ENCODE measurements at places on chromosomes 4 and X.

DNA sequence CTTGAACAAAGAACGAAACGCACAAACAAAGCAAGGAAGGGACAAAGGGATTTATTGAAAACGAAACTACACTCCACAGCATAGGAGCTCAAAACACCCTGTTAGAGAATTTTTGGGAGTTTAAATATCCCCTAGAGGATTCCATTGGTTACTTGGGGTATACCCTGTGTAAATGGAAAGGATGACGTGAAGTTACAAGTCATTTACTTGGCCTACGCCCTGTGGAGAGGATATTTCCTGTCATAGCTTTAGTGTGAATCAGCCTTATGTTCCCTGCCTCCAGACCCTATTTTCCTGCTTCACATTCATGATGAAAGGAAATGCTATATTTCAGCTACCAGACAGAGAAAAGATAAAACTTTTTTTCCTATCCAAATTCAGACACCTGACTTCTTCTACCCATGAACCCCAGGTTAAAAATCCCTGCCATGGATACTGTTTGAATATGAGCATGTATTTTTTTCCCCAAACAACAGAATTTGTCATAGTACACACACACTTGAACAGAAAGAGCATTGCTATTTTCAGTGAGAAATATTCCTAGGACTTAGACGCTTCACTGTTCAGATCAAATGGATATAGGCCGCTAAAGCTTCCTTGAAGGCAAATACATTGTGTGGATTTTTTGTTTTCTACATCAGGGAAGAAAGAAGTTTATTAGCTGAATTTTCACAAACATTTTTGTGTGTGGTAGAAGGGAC is 20.4 kb downstream of the PIN4 start:
- DNase-seq: no peak

DNA sequence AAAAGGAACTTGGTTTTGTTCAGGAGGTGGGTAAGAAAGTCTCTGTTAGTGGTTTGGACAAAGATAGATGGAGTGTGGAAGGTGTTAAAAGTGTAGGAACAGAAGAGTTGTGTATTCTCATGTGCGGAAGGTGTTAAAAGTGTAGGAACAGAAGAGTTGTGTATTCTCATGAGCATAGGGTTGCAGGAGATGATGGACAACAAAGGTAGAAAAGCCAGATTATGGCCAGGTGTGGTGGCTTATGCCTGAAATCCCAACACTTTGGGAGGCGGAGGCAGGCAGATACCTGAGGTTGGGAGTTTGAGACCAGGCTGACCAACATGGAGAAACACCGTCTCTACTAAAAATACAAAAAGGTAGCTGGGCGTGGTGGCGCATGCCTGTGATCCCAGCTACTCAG is 2.5 kb downstream of the RPL34 start:
- DNase-seq: no peak

DNA sequence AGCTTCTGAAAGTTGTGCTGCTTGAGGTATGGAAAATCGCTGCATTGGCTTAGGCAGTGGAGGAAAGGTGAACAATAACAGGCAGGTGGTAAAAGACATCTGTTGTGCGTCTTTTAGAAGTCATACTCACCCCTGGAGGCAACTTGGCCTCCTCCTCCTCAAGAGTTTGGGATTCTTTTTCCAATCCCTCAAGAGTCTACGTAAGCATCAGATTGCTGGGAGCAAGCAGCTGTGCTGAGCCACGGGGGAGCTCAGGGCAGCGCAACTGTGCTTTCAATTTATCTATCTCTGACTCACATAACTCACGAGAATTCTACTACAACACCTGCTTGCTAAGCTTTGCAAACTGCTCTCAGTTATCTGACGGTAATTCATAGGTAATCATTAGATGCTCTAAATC is 6.4 kb upstream of the RBMX2 start:
- no peak for DNase-seq

DNA sequence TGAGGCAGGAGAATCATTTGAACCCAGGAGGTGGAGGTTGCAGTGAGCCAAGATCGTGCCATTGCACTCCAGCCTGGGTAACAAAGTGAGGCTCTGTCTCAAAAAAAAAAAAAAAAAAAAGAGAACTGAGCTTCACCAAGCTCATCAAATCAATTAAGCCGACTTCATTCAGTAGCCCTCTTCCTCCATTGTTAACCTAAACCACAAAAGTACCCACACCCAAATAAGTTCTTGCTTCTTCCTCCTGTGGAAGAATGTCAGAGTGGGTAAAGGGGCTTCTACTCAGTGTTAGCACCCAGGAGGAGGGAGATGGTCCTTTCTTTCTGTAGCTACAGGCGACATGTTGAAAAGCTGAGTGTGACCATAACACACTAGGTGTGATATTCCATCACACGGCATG is 58.6 kb upstream of the CHRNA9 start:
- DNase-seq: no peak

DNA sequence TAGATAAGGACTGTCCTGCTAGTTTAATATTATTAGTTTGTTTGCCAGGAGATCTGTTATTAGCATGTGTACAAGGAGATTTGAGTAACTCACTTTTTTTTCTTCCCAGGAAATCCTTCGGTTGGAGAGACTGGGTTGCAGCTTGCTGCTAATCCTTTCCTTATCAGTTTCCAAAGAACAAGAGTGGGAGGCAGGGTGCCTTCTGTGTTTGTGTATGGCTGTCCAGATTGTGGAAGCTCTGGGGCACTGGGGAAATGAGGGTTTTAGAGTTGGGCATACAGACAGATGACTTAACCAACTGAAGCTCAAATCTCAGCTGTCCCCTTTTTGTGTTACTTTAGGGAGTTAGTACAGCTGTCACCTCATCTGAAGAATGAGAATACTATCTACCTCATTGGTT is 12.6 kb upstream of the SUPT20HL1 start:
- no peak for DNase-seq

DNA sequence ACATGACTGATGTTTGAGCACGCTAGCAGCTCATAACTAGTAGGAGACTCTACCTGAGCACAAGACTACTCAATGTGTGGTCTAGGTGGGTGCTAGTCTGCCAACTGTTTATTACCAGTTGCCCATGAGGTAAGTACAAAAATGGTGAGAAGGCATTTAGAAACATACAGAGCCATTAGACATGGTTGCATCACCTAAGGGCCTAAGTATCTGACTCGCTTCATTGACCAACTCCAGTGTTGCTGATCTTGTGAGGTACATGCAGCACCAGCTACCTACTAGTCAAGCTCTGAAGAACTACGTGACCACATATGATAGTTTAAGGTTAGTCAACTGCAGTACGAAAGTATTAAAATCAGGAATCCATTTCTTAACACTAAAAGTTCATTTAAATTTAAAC is 39.9 kb downstream of the APBB2 start:
- no peak for DNase-seq

GRCh38 chrX:21678048-21678612 is 20.0 kb upstream of the KLHL34 start:
- DNase-seq: no peak

DNA sequence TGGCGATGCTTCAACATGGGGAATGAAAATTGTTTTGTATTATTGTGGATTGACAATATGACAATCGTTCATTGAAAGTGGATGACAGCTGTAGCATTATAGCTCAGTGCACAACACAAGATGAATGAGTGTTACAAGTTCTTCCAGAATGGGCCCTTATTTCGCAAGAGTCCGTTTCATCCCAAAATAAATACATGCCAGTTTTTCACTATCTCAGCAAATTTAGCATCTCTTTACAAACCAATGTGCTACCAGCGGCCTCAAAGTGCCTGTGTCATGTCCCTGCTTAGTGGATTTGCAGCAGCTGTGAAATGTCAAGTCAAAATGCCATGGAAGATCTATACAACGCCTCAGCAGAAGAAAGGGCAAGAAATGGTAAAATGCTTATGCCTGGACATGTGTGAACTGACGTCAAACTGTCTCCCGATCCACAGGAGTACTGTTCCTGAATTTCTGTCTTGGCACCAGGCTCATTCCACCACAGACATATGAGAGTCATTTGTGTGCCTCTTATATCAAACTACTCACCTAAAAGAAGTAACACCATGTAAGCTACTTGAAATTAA is 109.6 kb downstream of the MAML3 start:
- DNase-seq: no peak

GRCh38 chrX:8946563-8946962 is 87.4 kb downstream of the FAM9B start:
- no peak for DNase-seq

DNA sequence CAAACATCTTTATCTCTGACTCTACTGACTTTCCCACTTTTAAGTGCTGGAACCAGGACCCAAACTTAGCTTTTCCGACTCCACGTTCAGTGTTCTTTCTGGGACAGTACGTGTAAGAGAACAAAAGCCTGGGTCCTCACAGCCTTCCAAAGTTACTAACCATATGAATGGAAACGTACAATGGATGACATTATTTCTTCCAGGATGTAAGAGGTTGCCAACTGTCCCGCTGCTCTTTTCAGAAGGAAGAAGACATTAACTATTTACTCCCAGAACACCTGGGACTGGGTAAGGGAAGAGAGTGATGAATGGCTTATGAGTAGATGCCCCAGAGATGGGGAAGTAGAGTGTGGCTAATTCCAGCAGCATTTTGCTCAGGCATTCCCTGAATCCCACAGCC is 114.7 kb downstream of the TRAPPC11 start:
- no peak for DNase-seq

- no peak for DNase-seq
Observed at GRCh38 chr4:112001041-112001440, 144.2 kb upstream of the FAM241A start.

DNA sequence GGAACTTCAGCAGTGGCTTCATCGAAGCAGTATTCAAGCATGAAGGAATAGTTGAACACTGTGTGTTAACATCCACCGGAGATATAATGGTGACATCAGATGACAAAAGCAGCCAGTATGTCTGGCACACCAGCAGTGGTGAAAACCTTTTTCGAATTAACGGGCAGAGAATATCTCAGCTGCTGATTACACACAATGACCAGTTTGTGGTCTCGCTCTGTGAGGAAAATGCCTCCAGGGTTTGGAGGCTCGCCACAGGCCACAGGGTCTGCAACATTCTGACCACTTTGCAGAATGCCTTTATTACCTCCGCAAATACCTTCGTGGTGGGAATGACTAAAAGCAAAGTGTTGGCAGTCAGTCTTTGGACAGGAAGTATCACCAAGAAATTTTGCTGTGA is 201.5 kb downstream of the NWD2 start:
- no peak for DNase-seq

- no peak for DNase-seq
Observed at GRCh38 chrX:97985096-97985495, 1101.4 kb downstream of the RPA4 start.

- no peak for DNase-seq
Observed at GRCh38 chrX:64191281-64192010, 14.1 kb downstream of the AMER1 start.

- no peak for DNase-seq
Observed at GRCh38 chr4:97349468-97350186, 793.6 kb downstream of the STPG2 start.

DNA sequence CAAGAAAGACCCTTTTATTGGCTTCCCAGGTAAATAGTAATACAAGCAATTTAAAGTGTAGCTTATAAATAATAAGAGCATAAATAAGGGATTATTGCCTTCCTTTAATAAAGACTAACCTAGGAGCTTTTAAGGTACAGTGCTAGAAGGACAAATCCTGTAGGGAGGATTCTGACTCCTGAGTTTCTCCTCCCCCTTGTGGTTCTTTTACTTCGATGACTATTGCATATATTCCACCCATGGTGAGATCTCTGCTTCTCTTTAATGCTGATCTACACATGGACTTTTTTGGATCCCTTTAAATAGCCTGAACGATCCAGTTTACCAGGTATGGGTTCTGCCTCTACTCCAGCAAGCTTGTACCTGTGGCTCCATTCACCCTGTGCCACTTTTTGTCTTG is 2.5 kb downstream of the GALNT7 start:
- DNase-seq: no peak

GRCh38 chr4:145345401-145345800 is 136.3 kb upstream of the SMAD1 start:
- DNase-seq: no peak

DNA sequence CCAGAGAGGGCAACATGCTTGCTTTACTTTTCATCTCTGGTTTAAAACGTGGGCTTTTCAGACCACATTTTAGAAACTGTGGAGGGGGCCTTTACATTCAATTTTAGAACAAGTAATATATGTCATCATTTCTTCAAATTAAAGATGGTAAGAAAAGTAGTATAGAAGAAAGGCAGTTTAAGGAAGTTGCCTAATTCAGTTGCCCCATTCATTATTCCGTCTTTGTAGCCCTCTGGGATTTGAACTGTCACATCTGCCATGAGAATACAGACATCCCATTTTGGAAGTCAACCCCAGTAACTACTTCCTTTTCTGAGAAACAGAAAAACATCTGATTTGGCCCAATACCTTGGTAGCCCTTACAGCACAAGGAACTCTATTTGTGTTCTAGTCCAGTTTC is 61.2 kb downstream of the PASD1 start:
- no peak for DNase-seq

DNA sequence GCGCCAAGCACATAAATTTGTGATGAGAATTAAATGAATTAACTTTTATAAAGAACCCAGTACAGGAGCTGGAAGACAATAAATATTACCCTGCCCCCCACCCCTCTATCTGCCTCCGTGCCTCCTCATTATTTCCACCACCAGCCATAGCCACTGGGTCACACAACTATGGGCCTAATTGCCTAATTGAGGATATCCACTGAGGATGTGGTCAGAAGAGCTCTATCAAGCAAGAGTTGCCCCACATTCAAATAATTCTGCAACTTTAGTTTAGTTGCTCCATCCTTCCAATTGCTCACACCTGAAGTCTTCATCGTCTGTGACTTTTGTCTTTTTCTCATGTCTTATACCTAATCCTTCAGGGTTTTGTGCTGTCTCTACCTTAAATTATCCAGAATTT is 9.5 kb upstream of the CXCL8 start:
- DNase-seq: no peak

DNA sequence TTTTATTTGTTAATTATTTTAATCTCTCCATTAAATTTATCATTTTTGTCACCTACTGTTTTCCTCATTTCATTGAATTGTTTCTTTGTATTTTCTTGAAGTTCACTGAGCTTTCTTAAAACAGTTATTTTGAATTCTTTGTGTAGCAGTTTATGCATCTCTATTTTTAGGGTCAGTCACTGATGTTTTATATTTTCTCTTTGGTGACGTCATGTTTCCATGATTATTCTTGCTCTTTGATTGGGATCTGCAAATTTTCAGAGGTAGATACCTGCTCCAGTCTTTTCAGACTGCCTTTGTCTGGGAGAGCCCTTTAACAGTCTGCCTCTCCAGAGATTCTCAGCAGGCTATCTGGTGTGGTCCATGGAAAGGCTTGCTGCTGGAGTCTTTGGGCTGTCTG is 25.6 kb upstream of the TRPC5 start:
- DNase-seq: no peak

DNA sequence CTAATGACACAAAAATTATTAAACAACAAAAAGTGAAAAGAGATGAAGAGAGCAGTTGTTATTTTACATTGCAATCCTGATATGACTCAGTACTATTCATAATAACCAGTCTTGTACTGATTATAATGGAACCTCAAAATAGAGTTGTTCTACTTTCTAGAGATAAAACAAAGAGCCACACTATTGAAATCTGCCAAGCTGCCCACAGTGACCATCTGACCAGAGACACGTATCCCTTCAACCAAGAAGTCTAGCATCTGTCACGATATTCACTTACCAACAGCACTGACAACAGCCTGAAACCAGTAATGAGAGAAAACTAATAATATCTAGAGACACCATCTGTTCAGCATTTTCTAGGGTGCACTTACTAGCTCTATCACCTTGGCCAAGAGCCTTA is 466.7 kb downstream of the NKX6-1 start:
- DNase-seq: no peak

Data from stimulated activated naive CD8-positive, alpha-beta T cell treated with anti-CD3 and anti-CD28 coated beads, Interleukin-15, amount 100 ng/mL, for 72 hours (primary cell).